Activated CD8-positive, alpha-beta memory T cell treated with anti-CD3 and anti-CD28 coated beads, Interleukin-2, amount 10 ng/mL, durations not matched to agents 7 days and 5 days (primary cell): ENCODE measurements at places on chromosomes 16 and 17. TPM values are rescaled to one million over a fixed set of nuclear protein-coding genes. Genes with fewer than 3 reads are reported as not detected.

NPIPA5 gene
- 20.9 TPM for total RNA-seq

DDX28 gene
- total RNA-seq: 20.8 TPM

EME1 gene
- total RNA-seq: 34.0 TPM

BMERB1 gene
- 11.9 TPM for total RNA-seq

HOXB7 gene
- total RNA-seq: 1.7 TPM

KRTAP9-4 gene
- total RNA-seq: not detected

OR3A3 gene
- not detected for total RNA-seq

GPR139 gene
- total RNA-seq: not detected

GRIN2C gene
- 0.07 TPM for total RNA-seq

LPO gene
- not detected for total RNA-seq

ZDHHC1 gene
- 0.41 TPM for total RNA-seq
